ENCODE measurements at places on chromosomes 3 and 15.

- no peak for DNase-seq
Measured at GRCh38 chr15:41876007-41876406, 17.8 kb downstream of the SPTBN5 start.

DNA sequence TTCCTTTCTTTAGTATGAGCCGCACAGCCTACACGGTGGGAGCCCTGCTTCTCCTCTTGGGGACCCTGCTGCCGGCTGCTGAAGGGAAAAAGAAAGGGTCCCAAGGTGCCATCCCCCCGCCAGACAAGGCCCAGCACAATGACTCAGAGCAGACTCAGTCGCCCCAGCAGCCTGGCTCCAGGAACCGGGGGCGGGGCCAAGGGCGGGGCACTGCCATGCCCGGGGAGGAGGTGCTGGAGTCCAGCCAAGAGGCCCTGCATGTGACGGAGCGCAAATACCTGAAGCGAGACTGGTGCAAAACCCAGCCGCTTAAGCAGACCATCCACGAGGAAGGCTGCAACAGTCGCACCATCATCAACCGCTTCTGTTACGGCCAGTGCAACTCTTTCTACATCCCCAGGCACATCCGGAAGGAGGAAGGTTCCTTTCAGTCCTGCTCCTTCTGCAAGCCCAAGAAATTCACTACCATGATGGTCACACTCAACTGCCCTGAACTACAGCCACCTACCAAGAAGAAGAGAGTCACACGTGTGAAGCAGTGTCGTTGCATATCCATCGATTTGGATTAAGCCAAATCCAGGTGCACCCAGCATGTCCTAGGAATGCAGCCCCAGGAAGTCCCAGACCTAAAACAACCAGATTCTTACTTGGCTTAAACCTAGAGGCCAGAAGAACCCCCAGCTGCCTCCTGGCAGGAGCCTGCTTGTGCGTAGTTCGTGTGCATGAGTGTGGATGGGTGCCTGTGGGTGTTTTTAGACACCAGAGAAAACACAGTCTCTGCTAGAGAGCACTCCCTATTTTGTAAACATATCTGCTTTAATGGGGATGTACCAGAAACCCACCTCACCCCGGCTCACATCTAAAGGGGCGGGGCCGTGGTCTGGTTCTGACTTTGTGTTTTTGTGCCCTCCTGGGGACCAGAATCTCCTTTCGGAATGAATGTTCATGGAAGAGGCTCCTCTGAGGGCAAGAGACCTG lies 13.2 kb downstream of the GREM1 start:
- DNase-seq, result no peak

- no peak for DNase-seq
Measured at GRCh38 chr3:99499235-99500158, 138.9 kb upstream of the COL8A1 start.

GRCh38 chr3:169228522-169228921 lies 435.0 kb downstream of the MECOM start:
- DNase-seq, result no peak

DNA sequence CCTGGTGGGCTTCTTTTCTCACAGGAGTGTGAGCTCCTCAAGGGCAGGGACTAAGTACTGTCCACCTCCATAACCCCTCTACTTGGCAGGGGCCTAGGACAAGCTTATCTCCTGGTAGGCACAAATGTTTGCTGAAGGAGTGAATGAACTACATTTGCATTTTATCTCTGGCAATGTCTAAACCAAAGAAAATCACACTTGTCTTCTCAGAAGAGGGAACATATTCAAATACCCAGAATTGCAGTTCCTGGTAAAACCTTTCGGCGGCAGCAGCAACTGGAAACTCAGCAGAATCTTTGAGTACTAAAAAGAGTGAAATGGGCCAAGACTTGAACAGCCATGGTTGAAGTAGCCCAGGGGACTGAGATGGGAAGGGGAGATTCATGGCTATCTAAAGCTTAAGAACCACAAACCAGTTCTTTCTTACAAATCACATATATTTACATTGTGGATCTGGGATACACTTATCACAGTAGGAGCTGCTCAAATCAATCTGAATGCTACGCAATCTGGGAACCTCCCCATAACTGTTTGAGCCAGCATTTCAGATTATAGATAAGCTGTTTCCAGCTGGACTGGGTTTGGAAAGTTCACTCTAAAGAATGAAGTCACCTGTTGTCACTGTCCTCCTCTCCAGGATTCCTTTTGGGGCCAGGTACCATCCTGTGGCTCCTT lies 18.7 kb upstream of the PTPN9 start:
- no peak for DNase-seq

DNA sequence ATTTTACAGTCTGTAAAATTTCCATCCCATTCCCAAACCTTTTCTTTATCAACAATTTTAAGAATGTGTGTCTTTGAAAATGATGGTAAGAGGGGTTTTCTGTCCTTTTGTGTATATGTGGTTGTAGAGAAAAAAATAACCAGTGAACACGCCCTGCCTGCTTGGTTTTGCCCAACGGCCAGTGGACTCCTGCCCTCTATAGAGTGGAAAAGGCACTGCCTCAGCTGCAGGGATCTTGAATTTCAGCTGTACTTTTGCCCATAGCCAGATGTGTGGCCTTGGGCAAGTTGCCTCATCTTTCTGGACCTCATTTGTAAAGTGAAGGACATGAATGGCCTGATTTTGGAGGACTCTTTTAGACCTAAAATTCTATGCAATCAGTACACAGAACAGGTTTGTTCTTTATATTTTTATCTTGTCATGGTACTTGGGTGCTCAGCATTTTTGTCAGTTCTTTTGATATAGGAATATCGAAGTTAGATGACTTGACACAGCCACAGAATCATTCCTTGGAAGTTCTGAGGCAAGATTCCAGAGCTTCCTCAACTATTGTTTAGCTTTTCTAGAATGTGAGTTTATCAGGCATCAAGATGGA lies 81.0 kb downstream of the CLDN11 start:
- DNase-seq, result no peak

DNA sequence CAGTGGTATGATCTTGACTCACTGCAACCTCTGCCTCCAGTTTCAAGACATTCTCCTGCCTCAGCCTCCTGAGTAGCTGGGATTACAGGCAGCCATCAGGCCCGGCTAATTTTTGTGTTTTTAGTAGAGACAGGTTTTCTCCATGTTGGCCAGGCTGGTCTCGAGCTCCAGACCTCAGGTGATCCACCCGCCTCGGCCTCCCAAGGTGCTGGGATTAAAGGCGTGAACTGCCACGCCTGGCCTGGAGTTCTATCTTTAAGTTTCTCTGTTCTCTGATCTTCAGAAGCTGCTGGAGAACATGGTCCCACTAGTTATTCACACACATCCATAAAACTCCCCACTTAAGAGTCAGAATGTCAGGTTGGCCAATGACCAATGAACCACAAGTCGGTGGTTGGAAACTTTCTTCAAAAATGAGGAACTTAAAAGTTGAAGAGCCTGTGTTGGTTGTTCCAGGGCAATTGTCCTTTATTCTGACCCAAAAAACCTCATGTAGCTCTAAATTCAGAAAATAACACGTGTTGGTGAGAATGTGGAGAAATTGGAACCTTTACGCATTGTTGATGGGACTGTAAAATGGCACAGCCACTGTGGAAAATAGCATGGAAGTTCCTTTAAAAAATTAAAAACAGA lies 55.9 kb upstream of the PIK3CB start:
- no peak for DNase-seq

DNA sequence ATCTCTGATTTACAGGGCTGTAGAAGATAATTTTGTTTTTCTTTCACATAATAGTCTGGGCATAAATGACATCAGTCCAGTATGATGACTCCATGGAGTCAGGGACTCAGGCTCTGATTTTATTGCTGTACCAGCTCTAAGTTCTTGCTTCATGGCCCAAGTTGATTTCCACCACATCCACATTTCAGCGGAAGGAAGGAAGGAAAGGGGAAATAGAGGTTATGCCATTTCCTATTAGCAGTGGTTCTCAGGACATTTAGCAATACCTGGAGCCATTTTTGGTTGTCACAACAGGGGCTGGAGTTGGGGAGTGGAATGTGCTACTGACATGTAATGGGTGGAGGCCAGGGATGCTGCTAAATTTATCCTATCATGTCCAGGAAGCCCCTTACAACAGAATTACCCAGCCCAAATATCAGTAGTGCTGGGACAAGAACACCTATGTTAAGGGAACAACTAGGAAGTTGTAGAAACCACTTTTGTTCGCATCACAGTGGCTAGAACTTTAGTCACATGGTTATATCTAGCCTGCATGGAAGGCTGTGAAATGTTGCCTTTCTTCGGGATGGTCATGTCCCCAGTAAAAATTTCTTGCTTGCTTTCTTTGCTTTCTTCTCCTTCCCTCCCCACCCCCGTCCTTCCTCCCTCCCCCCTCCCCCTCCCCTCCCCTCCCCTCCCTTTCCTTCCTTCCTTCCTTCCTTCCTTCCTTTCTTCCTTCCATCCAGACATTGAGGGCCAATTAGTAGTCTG lies 42.1 kb downstream of the OXSR1 start:
- no peak for DNase-seq

DNA sequence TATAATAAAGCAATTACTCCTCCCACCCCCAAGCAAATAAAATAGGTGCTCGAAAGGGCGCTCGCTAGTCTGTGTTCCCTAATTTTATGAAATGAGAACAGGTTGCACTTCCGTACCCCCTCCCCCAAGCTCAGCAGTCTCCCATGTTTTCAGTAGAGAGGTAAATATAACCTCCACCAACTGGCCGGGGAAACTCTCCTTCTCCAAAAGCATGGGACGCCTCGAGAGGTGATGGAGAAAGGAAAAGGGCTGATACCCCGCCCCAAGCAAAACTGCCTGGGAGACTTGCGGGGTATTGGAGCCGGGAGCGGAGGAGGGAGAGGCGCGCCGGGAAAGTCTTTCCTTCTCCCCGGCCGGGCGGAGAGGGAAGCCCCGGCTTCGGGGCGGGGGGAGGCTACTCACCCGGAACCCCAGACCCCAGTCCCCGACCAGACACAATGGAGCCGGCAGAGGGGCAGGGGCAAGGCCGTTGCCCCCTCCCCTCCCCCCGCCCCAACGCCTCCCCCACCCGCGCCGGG lies 605 bp downstream of the DCUN1D1 start:
- no peak for DNase-seq

DNA sequence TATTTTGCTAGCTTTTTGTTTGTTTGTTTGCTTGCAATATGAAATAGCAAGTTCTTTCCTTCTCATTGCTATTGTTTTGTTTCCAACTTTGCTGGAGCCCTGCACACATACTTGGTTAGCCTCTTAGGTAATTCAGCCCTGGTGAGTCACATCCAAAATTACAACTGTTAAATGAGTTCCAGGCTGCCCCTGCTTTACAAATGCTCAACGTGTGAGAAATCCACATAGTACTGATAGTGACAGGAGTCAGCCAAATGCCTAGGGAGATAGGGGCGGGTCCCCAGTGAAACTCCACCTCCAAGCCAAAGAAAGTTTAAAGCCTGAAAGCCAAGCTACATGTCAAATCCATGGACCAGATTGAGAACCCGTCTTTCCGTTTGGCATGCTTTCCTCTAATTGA lies 81.3 kb upstream of the RNF7 start:
- no peak for DNase-seq

DNA sequence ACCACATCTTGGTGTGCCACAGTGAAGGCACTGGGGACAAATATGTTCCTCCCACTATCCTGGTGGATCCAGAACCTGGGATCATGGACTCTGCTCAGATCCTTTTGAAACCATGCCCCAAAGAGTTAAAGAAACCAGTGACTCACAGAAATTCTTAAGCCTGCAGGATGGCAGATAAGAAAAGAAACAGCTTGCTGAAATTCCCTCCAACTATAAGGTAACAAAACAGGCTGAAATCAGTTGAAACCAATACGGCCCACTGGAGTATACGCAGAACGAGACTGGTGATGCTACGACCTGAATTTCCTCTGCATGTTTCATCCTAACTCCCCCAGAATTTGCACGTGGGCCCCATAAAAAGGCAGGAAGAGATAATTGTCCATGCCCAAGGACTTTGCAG lies 209.6 kb downstream of the TJP1 start:
- DNase-seq, result no peak

DNA sequence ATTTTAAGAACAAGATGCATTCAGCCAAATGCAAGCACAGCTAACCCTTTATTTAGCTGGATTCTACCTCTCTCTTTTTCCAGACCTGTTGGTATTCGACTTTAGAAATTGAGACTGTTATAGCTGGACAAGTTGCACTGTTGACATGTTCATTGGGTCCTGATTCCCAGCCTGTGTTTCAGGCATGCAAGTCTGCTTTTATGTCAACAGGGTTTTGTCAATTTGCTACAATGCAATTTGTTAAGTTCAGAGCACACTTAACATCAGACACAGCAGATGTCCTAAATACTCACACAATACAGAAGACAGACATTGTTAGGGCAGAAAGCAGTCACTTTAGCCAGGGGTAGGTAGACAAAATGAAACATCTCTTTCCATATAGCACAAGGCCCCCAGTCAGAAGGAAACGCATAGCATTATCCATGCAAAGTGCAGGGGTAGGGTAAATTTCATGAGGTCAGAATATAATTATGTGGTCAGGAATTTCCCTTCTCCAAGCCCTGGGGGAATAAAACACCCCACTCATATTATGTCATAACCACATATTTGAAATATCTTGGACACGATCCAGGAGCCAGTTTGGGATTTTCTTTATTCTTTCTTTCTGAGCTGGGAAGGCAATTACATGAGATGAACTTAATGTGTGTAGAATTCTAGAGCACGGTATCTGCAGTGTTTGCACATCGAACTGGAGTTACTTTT lies 504.1 kb downstream of the NTRK3 start:
- no peak for DNase-seq

DNA sequence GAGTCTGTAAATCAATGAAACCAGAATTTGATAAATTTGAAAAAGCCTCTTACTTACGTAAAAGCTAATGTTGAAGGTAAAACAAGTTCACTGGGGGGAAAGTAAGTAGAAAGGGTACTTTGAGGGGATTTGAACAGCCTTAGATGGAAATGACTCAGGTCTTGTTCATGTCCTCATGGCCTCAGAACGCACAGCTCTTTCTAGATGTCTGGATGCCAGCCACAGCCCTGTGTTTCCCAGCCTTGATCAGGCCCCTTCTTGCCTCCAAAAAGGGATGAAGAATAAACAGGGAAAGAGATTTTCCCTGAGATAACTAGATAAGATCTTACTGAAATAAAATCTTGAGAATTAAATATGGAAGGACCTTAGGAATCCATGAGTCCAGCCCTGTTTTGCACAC lies 237.1 kb upstream of the GOLGA6L4 start:
- DNase-seq, result no peak

DNA sequence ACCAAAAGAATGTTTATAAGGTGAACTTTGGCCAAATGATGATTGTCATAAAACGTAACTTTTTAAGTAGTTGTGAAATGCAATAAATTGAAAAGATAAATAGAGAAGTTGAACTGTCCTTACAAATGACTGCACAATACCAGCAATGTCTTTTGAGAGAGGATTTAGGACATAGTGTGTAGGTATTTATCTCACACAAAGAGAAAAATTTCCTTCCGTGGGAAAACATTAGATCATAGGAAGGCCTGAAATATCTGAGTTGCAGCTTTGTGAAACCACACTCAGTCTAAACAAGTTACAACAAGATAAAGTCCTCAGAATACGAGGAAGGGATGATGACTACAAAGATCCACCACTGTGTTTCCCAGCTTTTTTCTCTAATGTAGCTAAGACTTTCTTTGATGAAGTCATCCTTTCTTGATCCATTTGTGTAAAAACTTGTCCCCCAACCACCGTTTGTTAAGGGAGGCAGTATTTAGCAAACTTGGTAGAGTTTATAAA lies 16.0 kb downstream of the ROBO2 start:
- DNase-seq, result no peak

GRCh38 chr3:120745466-120745865 lies 2.9 kb downstream of the GTF2E1 start:
- DNase-seq, result no peak

All from stimulated activated CD8-positive, alpha-beta memory T cell treated with anti-CD3 and anti-CD28 coated beads, Interleukin-7, amount 100 ng/mL, for 1 hour (primary cell).